GM06990 (cell line): ENCODE measurements at places on chromosomes 4 and X.

DNA sequence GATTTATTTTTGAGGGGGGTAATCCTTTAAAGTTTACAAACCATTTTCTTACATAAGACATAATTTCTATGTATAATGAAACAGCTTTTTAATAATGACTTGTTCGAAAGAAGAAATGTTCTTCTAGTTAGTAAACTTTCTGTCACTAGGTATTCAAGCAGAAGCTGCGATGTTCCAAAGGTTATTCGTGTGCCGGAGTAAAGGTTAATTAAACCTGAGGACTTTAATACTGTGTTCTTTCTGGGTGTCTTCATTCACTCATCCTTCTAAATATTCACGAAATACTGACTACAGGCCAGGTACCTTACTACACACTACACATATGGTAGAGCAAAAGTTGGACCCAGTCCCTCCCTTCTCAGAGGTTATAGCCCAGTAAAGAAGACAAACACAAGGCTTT is 96.7 kb downstream of the NR3C2 start:
- DNase-seq, result no peak

DNA sequence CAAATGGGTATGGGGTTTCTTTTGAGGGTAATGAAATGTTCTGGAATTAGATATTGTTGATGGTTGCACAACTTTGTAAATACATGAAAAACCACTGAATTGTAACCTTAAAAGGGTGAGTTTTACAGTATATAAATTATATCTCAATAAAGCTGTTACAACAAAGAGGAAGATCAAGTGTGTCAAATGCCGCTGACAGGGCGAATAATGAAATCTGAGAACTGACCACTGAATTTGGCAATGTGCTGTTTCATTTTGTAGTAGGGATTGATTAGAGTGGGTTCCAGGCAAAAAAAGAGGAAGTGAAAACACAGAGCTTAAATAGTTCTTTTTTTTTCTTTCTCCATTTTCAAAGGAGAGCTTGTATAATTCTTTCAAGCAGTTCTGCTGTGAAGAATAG is 161.1 kb upstream of the NAP1L5 start:
- peak; percentile 59 for DNase-seq

- no peak for DNase-seq
Observed at GRCh38 chrX:16307950-16308349, 140.7 kb downstream of the MAGEB17 start.

GRCh38 chr4:155766622-155767021 is 7.8 kb downstream of the GUCY1B1 start:
- DNase-seq, result no peak

DNA sequence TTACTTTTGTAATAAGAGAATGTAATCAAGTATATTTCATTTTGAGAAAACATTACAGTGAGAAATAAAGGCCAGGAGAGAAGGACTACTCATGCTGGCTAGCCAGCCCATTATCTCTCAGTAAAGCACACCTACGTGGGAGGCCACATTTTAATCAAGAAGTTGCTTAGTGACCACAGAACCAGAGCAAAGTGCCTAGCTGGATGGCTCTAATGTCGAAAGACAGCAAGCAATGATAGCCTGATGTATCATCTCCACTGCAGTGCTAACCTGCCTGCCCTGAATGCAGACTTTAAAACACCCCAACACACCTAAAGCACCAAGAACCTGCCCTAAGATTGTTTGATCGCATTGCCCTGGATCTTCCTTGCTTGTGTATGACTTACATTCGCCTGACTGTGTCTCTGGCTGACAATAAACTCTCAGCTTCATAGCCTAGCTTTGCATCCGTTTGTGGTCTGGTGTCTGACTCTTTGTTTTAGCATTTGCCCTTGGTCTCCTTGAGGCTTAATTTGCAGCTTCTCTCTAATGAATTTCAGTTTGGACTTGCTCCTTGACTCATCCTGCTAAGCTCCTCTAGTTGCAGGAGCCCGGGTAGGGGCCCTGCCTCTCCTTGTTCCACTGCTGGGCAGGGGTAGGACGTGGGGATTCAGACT is 31.4 kb upstream of the SOWAHD start:
- no peak for DNase-seq

GRCh38 chrX:77749695-77750094 is 36.3 kb downstream of the ATRX start:
- DNase-seq, result no peak

- no peak for DNase-seq
Observed at GRCh38 chr4:78299565-78299972, 242.4 kb downstream of the FRAS1 start.

- no peak for DNase-seq
Observed at GRCh38 chr4:86497131-86497530, 97.0 kb upstream of the PTPN13 start.

GRCh38 chr4:37594099-37594498 is 92.1 kb downstream of the RELL1 start:
- no peak for DNase-seq

GRCh38 chrX:120453985-120454384 is 15.1 kb downstream of the LAMP2 start:
- DNase-seq, result no peak

- peak; percentile 19 for DNase-seq
Observed at GRCh38 chr4:153152501-153153338, 51.5 kb upstream of the TRIM2 start.

GRCh38 chr4:3160438-3160837 is 86.0 kb downstream of the HTT start:
- DNase-seq, result no peak

DNA sequence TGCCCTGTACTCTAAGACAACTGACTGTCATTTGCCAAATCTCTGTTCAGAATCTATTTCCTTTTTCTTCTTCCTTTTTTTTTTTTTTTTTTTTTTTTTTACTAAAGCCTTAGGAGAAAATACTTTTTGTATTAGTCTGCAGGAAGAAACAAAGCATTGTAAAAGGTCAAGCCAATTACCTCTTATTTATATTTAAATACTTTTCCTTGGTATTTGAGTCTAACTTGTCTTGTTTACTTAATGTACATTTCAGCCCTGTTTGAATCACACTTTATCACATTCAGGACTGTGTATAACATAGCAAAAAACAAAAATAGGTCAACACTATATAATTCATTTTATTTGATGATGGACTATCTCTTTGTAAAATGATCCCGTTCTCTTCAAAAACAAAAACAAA is 262.2 kb downstream of the RPA4 start:
- no peak for DNase-seq

DNA sequence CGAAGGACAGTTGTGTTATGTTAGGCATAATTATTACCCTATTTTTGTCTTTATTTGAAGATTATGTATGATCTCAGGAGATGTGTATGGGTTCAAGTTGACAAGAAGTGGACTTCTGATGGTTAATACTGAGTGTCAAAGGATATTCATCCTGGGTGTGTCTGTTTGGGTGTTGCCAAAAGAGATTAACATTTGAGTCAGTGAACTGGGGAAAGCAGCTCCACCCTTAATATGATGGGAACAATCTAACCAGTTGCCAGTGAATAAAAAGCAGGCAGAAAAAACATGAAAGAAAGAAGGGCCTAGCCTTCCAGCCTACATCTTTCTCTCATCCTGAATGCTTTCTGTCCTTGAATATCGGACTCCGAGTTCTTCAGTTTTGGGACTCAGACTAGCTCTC is 332.6 kb downstream of the DTHD1 start:
- DNase-seq, result no peak

DNA sequence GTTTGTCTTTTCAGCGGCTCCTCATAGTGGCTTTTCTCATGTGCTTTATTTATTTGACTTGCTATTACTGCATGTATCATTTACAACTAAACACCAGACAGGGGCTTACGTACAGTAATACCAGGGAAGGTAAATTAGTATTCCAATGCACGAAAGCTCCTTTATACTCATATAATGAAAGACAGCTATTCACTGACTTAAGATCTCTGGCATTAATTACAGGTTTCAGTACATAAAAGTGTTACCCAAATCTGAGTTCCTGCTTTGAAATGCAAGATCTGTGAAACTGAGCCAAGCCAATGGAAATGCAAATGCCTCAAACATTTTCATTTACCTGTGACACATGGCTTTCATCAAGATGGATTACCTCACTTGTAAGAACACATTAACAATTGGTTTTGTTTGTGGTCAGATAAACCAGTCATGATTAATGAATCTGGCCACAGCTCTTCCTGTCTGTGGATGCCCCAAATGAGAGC is 107.2 kb downstream of the ANAPC4 start:
- DNase-seq, result peak; percentile 25

- no peak for DNase-seq
Observed at GRCh38 chr4:126991965-126992364, 640.8 kb upstream of the INTU start.

- DNase-seq, result peak; percentile 29
Observed at GRCh38 chr4:113222471-113222870, 173.0 kb downstream of the ANK2 start.
